ENCODE measurements at places on chromosomes 1 and 21.

GRCh38 chr1:160800645-160801408 is 4.9 kb downstream of the LY9 start:
- DNase-seq = no peak

- DNase-seq = no peak
Observed at GRCh38 chr1:153763365-153764225, 11.6 kb upstream of the SLC27A3 start.

GRCh38 chr1:209395169-209395568 is 188.3 kb upstream of the CAMK1G start:
- no peak for DNase-seq

DNA sequence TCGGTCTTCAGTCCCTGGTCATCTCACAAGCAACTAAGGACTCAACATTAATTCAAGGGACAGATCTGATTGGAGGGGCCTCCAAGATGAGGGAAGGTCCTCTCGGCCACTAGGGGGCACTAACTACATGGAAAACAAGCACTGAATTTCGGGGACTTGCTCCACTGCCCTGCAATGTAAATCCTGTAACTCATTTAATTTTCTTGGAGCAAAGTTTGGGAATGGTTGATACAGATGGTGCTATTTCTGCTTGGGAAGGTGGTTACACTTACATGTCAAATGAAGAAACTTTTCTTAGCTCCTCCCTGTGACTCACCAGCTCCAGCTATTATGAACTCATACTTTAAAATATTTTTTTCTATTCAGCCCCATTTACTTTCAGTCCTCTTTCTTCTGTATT is 97.4 kb upstream of the KCNJ15 start:
- peak; percentile 38 for DNase-seq

GRCh38 chr1:52551507-52552235 is 1.2 kb downstream of the TUT4 start:
- DNase-seq = no peak
